ENCODE measurements at places on chromosomes 3 and 15.

- DNase-seq = no peak
These were observed 165.6 kb downstream of the XXYLT1 start for GRCh38 chr3:195105389-195105788.

DNA sequence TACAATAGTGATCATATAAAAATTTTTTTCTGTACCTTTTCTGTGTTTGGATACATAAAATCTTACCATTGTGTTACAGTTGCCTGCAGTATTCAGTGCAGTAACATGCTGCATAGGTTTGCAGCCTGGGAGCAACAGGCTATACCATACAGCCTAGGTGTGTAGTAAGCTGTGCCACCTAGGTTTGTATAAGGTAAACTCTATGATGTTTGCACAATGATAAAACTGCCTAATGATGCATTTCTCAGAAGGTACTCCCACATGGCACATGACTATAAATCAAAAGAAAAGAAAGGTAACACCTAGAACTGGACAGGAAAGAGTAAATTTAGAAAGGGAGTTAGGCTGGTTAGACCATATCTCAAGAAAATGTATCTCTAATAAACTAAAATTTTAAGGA, 293.5 kb downstream of the ULK4 start:
- no peak for DNase-seq

DNA sequence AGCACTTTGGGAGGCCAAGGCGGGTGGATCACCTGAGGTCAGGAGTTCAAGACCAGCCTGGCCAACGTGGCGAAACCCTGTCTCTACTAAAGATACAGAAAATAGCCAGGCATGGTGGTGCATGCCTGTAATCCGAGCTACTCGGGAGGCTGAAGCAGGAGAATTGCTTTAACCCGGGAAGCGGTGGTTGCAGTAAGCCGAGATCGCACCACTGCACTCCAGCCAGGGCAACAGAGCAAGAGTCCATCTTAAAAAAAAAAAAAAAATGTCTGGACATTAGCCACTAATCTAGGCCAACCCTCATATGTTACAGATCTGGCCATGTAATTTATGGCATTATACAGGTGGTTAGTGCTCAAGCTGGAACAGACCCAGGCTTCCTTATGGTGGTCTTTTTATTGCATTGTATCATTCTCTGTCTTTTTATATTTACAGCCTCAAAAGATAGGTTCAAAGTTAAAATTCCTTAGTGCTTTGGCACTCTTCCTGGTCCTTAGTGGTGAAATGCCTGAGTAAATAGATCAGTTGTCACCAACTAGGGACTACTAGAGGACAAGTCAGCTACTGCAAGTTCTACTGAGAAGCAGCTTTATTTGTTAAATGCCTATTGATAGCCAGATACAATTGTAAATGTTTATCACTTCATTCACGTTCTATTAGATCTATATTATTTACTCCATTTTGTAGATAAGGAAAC, 16.0 kb downstream of the STARD9 start:
- no peak for DNase-seq

DNA sequence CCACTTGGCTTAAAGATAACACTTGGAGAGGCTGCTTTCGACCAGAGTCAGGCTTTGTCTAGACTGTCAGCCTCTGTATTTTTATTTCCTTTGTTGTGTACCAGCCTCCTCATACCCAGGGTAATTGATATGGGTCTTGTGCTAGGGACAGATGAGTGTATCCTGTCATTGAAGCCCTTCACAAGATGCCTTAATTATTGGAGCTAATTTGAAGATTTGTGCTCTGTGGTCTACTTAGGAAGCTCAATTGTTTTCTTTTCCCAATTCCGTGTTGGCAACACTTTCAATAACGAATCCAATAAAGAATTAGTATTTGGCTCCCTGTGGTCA, 60.5 kb upstream of the DPH6 start:
- DNase-seq = no peak

- no peak for DNase-seq
These were observed 781.2 kb upstream of the NR2F2 start for GRCh38 chr15:95549168-95549738.

DNA sequence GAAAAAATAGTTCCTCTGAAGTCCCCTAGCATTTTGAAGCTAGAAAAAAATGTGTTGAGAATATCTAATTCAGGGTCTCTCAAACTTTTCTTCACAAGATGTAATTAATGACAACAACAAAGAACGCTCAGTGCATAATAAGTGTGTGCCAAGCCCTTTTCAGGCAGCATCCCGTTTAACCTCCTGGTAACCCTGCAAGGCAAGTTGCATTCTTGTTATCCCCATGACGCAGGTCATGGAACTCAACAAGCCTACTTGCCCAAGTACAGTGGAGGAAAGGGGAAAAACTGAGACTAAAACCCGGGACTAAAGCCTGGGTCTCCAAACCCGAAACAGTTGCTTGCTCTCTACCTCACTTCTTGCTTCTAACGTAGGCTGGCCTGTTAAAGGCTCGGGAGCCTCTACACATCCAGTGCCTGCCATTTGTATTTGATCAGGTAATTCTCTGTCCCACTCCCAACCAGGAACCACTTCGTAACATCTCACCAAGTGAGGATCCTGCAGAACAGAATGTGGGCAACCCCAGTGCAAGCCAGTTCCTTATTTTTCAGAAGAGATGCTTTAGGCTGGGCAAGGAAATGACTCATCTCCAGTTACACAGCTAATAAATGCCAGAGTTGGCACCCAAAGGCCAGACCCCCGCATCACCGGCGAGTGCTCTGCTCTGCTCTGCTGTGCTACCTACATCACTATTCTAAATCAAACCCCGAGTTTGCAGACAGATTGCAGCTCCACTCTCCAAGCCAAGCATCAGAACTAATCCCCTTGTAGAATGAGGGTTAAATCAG, 28.3 kb downstream of the LMCD1 start:
- DNase-seq = no peak

- no peak for DNase-seq
These were observed 86.6 kb downstream of the CHRD start for GRCh38 chr3:184466413-184466960.

DNA sequence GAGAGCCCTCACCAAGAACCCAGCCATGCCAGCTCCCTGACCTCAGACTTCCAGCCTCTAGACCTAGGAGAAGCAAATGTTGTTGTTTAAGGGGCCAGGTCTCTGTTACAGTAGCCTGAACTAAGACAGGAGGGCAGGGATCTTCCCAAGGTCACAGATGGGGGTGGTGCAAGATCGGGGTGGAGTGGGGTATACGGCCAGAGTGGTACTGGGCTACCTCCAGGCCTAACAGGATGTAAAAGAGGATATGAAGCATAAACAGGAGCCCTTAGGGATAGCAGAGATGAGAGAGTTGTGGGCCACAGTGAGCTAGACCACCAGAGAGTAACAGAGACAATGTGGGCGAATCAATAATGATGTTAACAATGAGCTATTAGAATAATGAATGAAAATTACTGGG, 82.9 kb downstream of the TOP2B start:
- DNase-seq = no peak

- no peak for DNase-seq
These were observed 8.6 kb upstream of the TIPIN start for GRCh38 chr15:66364944-66365528.

DNA sequence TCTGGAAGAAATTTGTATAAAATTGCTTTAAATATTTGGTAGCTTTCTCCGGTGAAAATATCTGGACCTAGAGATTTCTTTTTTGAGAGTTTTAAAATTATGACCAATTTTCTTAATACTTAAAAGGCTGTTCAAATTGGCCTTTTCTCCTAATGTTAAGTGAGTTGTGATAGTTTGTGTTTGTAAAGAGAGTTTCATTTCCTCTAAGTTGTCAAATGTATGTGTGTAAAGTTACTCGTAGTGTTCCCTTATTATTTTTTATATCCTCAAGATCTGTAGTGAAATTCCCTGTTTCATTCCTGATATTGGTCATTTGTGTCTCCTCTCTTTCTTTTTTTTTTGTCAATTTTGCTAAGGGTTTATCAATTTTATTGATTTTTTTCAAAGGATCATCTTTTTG, 92.6 kb upstream of the CTNNB1 start:
- DNase-seq = no peak

- no peak for DNase-seq
These were observed 75.0 kb upstream of the EPHB3 start for GRCh38 chr3:184486614-184487013.
